ENCODE measurements at places on chromosomes 5 and 9.

- no peak for DNase-seq
Measured at GRCh38 chr5:148585988-148586387, 68.3 kb downstream of the HTR4 start.

DNA sequence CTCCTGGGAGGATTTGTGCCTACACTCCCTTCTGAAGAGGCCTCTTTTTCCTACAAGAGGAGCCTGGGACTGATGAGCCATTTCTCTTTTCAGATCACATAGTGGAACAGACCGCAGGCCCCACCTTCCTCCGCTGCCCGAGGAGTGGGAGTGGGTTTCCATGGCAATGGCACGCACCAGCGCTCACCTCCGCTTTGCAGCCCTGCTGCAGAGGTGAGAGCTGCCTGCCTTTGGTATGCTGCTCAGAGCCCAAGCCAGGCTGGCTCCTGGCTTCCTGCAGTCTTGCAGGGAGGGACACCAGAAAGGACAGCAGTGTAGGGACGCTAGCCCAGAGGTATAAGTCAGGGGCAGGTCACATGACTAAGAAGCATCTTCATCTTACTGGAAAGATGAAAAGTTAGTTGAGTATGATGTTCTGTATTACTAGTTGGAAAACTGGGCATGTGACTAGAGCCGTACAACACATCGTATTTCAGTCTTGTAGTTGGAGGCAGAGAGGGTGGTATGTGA lies 12.4 kb downstream of the PTTG1 start:
- DNase-seq: no peak

DNA sequence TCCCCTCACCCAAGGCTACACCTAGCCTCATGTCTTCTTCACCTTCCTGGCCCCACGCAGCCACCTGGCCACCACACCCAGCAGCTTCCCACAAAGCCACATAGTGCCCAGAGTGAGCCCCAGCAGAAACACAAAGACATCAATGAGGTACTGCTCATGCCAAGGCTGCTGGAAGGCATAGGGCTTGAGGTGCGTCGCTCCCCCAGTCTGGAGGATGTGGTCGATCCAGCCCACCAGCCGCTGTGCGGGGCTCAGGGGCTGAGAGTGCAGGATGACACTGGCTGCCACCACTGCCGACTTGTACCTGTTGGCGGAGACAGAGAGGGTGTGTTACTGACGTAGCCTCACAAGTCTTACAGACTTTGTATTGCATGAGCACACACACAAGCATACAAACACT lies 15.8 kb upstream of the CAPSL start:
- no peak for DNase-seq

GRCh38 chr9:3299872-3300271 lies 225.9 kb downstream of the RFX3 start:
- no peak for DNase-seq

- DNase-seq: no peak
Measured at GRCh38 chr5:87755360-87755759, 342.6 kb upstream of the CCNH start.

- no peak for DNase-seq
Measured at GRCh38 chr9:110936237-110936636, 102.0 kb downstream of the LPAR1 start.

DNA sequence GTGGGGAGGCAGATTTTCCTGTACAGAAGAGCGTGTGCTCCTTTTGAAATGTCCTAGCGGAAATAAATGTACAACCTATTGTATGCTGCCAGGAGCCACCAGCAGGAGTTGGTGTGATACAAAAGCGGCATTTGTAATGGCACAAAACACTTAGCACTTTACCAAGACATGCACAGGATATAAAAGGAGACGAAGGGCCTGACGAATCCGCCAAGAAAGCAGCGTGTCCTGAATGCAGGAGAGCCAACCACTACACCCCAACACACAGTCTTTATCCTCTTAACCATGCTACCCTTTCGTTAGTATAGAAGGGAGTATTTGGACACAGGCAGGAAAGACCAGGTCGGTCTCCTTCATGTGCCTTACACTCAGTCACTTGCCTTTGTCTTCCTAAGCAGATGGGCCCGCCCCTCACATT lies 218.1 kb downstream of the TRIM32 start:
- no peak for DNase-seq

GRCh38 chr9:113998525-113999255 lies 79.4 kb downstream of the AMBP start:
- no peak for DNase-seq

DNA sequence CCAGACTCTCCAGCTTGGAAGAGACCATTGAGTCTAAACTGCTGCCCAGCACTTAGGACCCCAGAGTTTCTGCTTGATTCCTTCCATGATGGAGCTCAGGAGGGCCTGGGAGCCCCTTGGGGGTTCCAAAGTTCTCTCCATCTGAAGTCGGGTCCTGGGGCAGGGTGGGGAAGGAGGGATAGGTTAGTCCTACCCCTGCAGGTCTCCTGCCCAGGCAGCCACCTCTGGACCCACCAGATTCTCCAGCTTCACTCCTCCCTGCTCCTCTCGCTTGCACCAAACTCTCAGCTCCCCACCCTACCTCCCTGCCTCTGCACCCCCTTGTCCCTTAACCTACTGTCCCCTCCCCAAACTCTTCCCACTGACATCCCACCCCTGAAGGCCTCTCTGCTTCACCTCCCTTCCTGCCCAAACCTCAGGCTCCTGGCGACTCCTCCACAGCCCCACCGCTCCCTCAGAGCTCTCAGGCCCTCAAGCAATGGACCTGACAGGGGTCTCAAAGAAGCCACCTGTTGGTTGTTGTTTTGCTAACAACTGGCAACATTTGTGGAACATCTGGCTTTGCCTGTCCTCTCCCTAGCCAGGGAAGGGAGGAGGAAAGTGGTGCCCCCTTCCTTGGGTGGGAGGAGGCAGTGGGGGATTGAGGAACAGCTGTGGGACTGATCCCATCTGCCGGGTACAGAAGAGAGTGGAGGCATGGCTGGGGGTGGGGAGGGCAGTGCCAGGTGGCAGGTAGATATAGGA lies 137.5 kb downstream of the RGS3 start:
- no peak for DNase-seq

GRCh38 chr5:87408204-87408603 lies 4.5 kb downstream of the CCNH start:
- DNase-seq: no peak

GRCh38 chr5:15936505-15937245 lies 242.9 kb downstream of the MARCHF11 start:
- no peak for DNase-seq

DNA sequence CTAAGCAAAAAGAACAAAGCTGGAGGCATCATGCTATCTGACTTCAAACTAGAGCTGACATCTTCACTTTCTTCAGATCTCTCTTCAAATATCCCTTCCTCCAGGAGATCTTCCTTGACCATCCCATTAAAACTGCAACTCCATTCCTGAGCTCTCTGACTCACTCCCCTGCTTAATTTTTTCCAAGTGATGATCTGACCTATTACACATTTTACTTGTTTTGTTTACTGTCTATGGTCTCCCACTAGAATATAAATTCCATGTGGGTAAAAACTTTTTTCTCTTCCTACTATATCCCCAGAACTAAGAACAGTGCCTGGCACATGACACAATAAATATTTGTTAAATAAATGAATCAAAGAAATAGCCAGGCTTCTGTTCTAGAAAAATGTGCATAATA lies 87.5 kb downstream of the SLIT3 start:
- no peak for DNase-seq

- no peak for DNase-seq
Measured at GRCh38 chr5:161585798-161586197, 39.3 kb upstream of the GABRB2 start.

DNA sequence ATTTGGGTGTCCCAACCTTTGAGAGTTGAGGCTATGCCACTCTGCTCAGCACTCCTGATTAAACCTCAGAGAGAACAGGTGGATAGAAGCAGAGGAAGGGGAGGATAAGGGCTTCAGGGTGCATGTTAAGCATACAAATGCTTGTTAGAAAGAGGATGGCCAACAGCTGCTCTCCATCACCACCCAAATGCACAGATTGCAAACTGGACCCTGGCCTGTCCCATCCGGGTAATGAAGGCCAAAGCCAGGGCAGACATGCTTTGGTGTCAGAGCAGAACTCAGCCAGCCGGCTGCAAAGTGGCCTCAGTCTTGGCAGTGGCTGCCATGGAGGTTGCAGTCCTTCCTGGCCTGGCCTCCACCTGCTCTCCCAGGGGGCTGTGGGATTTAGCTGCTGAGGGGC lies 84.3 kb downstream of the SIL1 start:
- DNase-seq: no peak

DNA sequence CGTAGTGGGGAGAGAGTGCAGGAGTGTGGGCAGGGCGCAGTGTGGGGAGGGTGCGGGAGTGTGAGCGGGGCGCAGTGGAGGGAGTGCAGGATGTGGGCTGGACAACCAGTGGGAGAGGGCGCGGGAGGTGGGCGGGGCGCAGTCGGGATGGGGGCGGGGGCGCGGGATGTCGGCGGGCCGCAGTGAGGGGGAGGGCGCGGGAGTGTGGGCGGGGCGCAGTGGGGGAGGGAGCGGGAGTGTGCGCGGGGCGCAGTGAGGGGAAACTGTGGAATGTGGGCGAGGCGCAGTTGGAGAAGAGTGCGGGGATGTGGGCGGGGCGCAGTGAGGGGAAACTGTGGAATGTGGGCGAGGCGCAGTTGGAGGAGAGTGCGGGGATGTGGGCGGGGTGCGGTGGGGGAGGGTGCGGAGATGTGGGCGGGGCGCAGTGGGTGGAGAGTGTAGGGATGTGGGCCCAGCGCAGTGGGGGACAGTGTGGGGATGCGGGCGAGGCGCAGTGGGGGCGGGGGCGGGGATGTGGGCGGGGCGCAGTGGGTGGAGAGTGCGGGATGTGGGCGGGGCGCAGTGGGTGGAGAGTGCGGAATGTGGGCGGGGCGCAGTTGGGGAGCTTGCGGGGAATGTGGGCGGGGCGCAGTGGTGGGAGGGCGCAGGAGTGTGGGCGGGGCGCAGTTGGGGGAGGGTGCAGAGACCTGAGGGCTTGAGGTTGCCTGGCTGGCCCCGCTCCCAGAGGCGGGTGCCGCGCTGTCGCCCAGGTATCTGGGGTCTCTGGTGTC lies at the start of gene NXNL2:
Gene NXNL2 (plus strand): TSS at position 723 of the 770 bp plus-strand sequence. CDS start 257 bp downstream, outside the sequence.
- DNase-seq: peak; percentile 43
